ENCODE measurements at places on chromosomes 4 and X. TPM values are rescaled to one million over a fixed set of nuclear protein-coding genes. Genes with fewer than 3 reads are reported as not detected.

SPATA18 gene
- 0.35 TPM for total RNA-seq

SMR3B gene
- total RNA-seq, result not detected

F8A1 gene
- 56.9 TPM for total RNA-seq

PDCL2 gene
- total RNA-seq, result not detected

ZNF41 gene
- total RNA-seq, result 9.5 TPM

FAM47A gene
- total RNA-seq, result not detected

DRD5 gene
- not detected for total RNA-seq

DNA sequence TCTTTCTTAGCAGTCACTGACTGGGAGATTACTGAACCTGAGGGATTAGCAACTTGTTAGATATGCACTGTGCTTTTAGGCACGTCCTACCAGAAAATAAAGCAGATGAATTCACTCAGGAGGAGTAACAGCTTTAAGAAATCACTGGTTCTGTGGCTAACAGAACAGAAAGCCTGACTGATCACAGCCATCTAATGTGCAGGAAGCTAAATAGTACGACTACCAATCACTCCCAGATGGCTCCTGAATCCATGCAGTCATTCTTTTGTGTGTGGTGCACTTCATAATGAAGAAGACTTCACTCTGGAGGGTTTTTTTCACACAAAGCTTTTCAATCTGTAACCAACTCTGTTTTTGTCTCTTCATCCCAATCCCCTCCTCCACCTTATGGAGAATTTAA is 305.3 kb upstream of the INTU start:
- H3K4me1 ChIP-seq, result no peaks in the 10 kb centered on the region
- H3K27ac ChIP-seq, result no peak overlapping the region
- no peak for DNase-seq

GRCh38 chrX:1093586-1094421 is 118.6 kb downstream of the CRLF2 start:
- no peak overlapping the region for H3K27ac ChIP-seq
- H3K27me3 ChIP-seq, result no peaks in the 10 kb centered on the region
- no peak overlapping the region for H3K4me3 ChIP-seq
- H3K4me1 ChIP-seq, result peaks cover 3% of the 10 kb centered on the region
- no peak for DNase-seq
- no peaks in the 10 kb centered on the region for H3K36me3 ChIP-seq

- no peaks in the 10 kb centered on the region for H3K4me1 ChIP-seq
- H3K36me3 ChIP-seq, result no peaks in the 10 kb centered on the region
- peaks cover 27% of the 10 kb centered on the region for H3K27me3 ChIP-seq
- no peak overlapping the region for H3K27ac ChIP-seq
- DNase-seq, result no peak
- no peak overlapping the region for H3K4me3 ChIP-seq
Measured at GRCh38 chr4:150207871-150208270, 129.6 kb downstream of the DCLK2 start.

GRCh38 chrX:68440940-68441339 is 7.6 kb upstream of the OPHN1 start:
- H3K27me3 ChIP-seq, result peaks cover 27% of the 10 kb centered on the region
- peaks cover 11% of the 10 kb centered on the region for H3K4me1 ChIP-seq
- H3K4me3 ChIP-seq, result no peak overlapping the region
- DNase-seq, result no peak
- H3K36me3 ChIP-seq, result no peaks in the 10 kb centered on the region
- H3K27ac ChIP-seq, result no peak overlapping the region

DNA sequence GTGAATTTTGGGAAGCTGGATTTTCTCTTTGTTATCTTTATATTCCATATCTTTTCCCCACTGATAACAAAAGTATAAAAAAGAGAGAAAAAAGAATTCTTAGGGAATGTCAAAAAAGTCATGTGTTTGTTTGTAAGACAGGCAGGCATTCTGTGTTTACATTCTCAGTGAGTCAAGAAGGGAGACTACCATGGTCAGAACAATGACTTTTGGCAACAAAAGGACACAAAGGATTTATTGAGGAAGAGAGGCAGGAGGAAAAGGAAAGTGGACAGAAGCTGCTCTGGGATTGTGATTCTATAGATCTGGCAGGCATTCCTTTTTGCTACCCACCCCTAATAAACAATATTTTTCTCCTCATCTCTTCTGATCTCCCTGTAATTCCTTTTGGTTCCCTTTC is 5.9 kb upstream of the ANK2 start:
- H3K4me1 ChIP-seq, result no peaks in the 10 kb centered on the region
- no peak for DNase-seq
- no peak overlapping the region for H3K4me3 ChIP-seq
- H3K27me3 ChIP-seq, result peaks cover 2% of the 10 kb centered on the region
- H3K36me3 ChIP-seq, result no peaks in the 10 kb centered on the region

GRCh38 chrX:11791090-11791489 is 33.1 kb downstream of the MSL3 start:
- peak; percentile 43 for DNase-seq
- H3K27ac ChIP-seq, result no peak overlapping the region
- peaks cover 21% of the 10 kb centered on the region for H3K4me1 ChIP-seq
- no peaks in the 10 kb centered on the region for H3K36me3 ChIP-seq
- no peaks in the 10 kb centered on the region for H3K27me3 ChIP-seq

DNA sequence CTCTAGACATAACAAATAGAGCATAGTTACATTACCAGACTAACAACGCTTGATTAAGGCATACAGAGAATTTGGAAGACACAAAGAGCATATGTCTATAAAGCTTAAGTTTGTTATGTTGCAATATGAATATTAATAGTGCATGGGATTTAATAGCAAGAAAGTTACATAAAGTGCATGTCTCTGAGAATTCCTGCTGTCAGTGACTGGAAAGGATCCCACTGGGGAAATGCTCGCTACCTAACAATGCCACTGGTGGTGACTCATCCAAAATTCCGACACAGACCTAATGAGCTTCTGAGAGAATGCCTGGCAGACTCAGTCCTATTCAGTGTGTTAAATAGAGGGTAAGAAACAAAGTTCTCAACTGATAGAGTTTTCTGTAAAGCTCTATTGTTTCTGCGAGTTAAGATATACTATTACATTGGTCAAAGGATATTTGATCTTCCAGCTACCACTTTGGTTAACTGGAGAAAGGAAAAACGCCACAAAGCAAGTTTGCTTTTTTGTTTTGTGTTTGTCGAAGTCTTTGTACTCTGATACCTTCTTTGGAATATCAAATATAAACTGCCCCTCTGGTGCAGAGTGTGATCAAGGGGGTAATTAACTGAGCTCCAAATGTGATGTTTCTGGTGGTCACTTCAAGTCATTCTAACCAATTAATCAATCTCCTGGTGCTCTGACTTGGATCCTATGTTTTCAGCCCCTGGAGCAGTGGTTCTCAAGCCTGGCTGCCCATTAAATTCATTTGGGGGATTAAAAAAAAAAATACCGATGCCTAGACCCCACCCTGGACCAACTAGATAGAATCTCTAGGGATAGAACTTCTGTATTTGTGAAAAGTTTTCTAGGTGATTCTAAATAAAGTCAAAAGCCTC is 107.9 kb downstream of the PALLD start:
- H3K27ac ChIP-seq, result no peak overlapping the region
- peaks cover 18% of the 10 kb centered on the region for H3K27me3 ChIP-seq

- no peak overlapping the region for H3K4me3 ChIP-seq
- no peaks in the 10 kb centered on the region for H3K4me1 ChIP-seq
- no peak overlapping the region for H3K27ac ChIP-seq
- no peaks in the 10 kb centered on the region for H3K36me3 ChIP-seq
- no peak for DNase-seq
Measured at GRCh38 chr4:164204434-164204833, 549.5 kb upstream of the SMIM31 start.

DNA sequence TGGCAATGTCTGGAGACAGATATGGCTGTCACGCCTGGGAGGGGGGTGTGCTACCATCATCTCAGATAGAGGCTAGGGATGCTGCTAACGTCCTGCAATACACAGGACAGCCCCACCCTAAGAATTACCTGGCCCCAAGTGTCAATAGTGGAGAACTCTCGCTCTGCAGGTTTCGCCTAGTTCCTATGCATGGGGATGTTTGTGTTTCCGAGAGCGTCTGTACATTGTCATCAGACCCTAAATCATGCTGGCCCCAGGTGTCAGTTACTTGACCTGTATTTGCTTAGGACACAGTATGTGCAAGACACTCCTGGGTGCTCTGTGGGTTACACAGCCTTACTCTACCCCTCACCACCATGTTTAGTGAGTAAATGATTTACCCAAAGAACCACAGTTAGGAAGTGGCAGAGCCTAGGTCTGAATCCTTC is 90.8 kb downstream of the AFF1 start:
- H3K27me3 ChIP-seq, result no peaks in the 10 kb centered on the region
- no peak overlapping the region for H3K4me3 ChIP-seq
- DNase-seq, result no peak
- H3K4me1 ChIP-seq, result peaks cover 11% of the 10 kb centered on the region

- no peaks in the 10 kb centered on the region for H3K36me3 ChIP-seq
- H3K27me3 ChIP-seq, result no peaks in the 10 kb centered on the region
- no peak overlapping the region for H3K27ac ChIP-seq
Measured at GRCh38 chr4:127244515-127244914, 388.2 kb upstream of the INTU start.

GRCh38 chr4:139919521-139919920 is 234.5 kb downstream of the MAML3 start:
- no peaks in the 10 kb centered on the region for H3K4me1 ChIP-seq
- no peak overlapping the region for H3K4me3 ChIP-seq
- H3K27ac ChIP-seq, result no peak overlapping the region
- DNase-seq, result no peak

DNA sequence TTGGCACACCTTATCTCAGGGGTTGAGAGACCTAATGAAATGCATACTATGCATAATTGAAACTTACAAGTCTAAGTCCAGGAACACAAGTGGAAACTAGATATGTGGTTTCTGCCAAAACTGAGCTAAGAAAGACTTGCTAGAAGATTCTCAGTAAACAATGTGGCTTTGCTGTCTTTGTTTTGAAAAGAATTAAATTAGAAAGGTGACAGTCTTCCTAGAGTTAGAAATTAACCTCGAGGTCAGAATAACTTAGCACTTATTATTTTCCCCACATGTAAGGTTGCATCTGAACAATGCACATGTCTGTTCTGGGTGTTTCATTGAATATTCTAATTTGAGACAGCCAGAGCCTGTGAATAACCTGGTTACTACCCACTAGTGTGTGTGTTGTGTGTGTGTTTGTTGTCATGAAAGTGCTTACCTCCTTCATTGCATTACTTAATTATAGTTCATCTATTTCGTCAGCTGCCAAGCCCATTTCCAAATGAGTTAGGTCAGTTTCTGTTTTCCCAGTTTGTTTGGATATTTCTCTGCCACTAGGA is 1.5 kb downstream of the EREG start:
- H3K4me3 ChIP-seq, result no peak overlapping the region
- H3K36me3 ChIP-seq, result no peaks in the 10 kb centered on the region
- H3K27ac ChIP-seq, result no peak overlapping the region
- H3K27me3 ChIP-seq, result peaks cover 46% of the 10 kb centered on the region
- peaks cover 11% of the 10 kb centered on the region for H3K4me1 ChIP-seq
- no peak for DNase-seq

- peaks cover 6% of the 10 kb centered on the region for H3K4me1 ChIP-seq
- H3K27me3 ChIP-seq, result peaks cover 33% of the 10 kb centered on the region
- no peak overlapping the region for H3K27ac ChIP-seq
- H3K36me3 ChIP-seq, result no peaks in the 10 kb centered on the region
Measured at GRCh38 chr4:140170299-140170698, 16.3 kb upstream of the MAML3 start.

Data from activated CD8-positive, alpha-beta memory T cell treated with anti-CD3 and anti-CD28 coated beads, Interleukin-2, amount 10 ng/mL, durations not matched to agents 7 days and 5 days (primary cell).